HAP-1 (cell line): ENCODE measurements at places on chromosomes 7 and 10.

- DNase-seq, result no peak
These were observed 250.7 kb upstream of the MYO3A start for GRCh38 chr10:25683344-25683743.

DNA sequence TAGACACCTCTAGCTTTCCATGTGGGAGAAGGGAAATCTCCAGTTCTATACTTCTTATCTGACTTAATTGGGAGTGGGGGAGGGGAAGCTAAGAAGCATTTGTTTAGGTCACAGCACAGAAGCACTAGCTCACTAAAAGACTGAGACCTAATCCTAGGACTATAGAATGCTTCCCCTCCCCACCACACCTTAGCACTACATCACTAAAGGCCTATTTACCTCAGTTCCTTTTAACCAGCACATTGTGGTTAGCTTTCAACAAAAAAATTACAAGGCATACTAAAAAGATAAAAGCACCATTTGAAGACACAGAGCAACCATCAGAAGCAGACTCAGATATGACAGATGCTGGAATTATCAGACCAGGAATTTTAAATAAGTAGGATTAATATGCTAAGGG, 53.8 kb upstream of the ADRA2A start:
- DNase-seq, result no peak

GRCh38 chr10:43221419-43222209, 45.3 kb downstream of the RASGEF1A start:
- no peak for DNase-seq

DNA sequence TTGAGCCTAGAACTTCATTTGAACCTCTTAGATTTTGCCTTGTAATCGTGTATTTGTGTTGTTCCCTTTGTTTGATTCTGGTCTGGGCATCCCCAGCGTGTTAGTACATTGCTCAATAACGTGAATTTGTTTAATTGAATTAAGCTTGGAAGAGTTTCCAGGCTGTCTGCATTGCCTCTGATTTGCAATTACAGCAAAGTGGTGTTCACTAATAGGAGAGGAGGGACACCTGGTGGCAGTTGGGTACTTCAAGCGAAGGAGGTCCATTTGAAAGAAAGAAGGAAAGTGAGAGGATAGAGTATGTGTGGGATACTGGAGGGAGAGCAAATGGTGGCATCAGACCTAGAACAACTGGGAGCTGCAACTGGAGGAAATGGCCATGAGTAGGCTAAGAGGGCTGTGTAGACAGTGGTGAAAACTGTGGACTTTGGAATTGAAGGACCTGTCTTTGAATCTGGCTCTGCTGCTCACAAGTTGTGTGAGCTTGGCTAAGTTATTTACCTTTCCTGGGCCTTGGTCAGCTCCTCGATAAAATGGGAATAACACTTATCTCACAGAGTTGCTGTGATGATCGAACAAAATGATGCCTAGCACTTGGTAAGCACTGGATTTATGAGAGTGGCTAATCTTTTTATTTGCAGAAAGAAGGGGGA, 15.1 kb downstream of the LSMEM1 start:
- peak; percentile 57 for DNase-seq

DNA sequence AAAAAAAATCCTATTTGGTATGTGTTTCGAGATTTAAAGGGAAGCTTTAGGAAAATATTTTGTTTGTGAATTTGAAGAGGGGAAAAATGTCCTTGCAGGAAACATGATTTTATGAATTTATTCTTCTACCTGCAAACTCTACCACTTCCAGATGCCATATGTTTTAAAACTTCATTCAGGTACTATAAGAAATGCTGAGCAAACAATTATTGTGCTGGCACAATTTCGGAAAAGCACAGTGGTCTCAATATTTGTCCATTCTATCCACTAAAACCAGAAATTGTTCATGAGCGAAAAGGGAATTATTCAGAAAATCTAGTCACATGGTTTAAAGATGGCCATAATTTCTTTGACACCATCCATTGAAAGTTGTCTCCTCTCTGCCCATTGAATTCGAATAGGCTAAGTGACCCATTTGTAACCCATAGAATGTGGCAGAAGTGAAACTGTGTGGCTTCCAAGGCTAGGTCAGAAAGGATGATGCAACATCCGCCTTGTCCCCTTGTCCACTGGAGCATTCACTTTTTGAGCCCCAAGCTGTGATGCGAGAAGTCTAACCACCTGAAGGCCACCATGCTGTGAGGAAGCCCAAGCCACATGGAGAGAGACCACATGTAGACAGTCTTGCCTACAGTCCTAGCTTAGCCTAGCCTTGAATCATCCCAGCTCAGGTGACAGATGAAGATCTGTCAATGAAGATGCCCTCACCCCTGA, 189.8 kb upstream of the PRKCQ start:
- DNase-seq, result no peak

DNA sequence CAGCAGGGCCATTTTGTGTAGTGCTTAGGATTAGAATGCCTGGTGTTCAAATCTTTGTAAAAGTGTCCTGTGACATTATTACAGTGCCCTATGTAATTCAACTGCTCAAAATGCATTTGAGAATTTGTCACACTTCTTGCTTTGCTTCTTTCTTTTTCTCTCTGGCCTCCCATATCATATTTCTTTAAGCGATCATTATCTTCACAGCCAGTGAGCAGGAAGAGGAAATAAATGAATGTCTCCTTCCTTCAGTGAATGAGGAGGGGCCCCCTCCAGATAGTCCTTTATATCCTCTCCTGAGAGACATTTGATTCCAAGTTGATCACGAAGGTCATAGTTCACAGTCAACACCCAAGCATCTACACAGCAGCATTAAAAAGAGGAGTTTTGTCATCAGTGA, 425.1 kb upstream of the NPVF start:
- no peak for DNase-seq

GRCh38 chr7:120464104-120464503, 191.1 kb downstream of the KCND2 start:
- DNase-seq, result no peak

- DNase-seq, result no peak
These were observed 74.3 kb upstream of the PCBD1 start for GRCh38 chr10:70962686-70963085.

- DNase-seq, result no peak
These were observed 174.8 kb downstream of the TNS3 start for GRCh38 chr7:47407136-47407535.
